Activated CD8-positive, alpha-beta memory T cell treated with anti-CD3 and anti-CD28 coated beads, Interleukin-2, amount 10 ng/mL, durations not matched to agents 7 days and 5 days (primary cell): ENCODE measurements at places on chromosomes 4 and X. TPM values are rescaled to one million over a fixed set of nuclear protein-coding genes. Genes with fewer than 3 reads are reported as not detected.

SLC38A5 gene
- total RNA-seq: 123 TPM

CRMP1 gene
- total RNA-seq: 0.16 TPM

POU4F2 gene
- not detected for total RNA-seq

F8 gene
- total RNA-seq: 12.7 TPM

SYNPO2 gene
- total RNA-seq: 1.0 TPM

CENPE gene
- 56.6 TPM for total RNA-seq
